ENCODE measurements at places on chromosomes 6 and 20.

- DNase-seq, result no peak
Measured at GRCh38 chr6:161228921-161229591, 44.8 kb downstream of the AGPAT4 start.

- DNase-seq, result no peak
Measured at GRCh38 chr6:107625264-107625663, 135.3 kb downstream of the SOBP start.

GRCh38 chr20:61864481-61864880 is 201.2 kb downstream of the TAF4 start:
- DNase-seq, result no peak

DNA sequence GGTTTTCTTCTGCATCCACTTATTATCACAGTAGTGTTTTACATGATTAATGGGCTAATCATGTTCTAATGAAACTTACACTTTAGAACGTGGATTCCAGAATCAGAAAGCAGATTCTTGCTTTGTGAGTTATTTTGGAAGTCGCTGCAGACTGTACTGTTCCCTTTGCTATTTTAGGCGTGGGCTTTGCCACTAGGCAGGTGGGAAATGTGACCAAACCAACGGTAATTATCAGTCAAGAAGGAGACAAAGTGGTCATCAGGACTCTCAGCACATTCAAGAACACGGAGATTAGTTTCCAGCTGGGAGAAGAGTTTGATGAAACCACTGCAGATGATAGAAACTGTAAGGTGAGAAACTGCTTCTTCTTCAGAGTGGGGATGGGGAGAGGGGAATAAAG is 598 bp downstream of the FABP7 start:
- DNase-seq, result no peak

GRCh38 chr20:57829805-57830514 is 120.1 kb upstream of the PMEPA1 start:
- DNase-seq, result no peak

DNA sequence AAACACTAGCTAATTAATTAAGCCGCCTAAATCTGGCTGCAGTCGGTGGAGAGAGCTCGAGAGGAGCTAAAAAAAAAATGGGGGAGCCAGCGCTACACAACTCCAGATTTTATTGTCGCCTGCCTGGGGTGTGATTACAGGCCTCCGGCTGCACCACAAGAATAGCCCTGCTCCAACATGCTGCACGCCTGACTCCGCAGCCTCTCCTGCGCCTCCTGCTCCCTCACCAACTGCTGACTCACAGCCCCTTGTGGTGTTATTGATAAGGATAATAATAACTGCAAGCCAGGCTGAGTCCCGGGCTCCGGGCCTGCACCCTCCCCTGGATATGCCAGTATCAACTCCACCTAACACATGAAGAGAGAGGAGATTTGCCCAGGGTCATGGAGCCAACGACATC is 16.8 kb downstream of the SIRPA start:
- no peak for DNase-seq

- DNase-seq, result no peak
Measured at GRCh38 chr6:106475284-106475683, 114.8 kb downstream of the CRYBG1 start.

DNA sequence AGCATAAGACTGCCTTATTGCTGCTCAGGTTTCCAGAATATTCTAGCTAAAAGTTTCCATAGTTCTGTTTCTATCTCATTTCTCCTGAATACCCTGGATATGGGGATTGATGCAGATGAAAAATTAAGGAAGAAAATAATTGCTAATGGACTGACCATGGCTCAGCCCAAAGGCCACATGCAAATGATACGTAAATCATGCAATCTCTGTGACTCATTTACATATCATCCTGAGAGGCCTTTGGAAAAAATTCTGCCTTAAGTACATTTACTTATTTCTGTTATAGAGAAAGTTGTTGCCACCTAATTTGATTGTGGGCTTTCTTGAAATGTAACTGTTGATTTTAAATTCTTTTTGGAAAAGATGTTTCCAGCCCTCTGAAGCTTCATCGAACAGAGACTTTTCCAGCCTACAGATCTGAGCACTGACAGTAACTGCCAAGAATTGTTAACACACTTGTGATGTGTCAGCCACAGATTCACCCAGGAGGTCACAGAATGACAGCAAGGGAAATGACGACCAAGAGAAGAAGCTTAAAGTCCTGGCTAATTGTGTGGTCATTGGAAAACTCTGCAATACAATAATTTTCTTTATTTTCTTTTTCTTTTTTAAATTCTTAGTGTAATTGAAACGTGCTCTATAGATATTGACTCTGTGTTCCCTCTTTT is 174.8 kb downstream of the DOK5 start:
- no peak for DNase-seq

- DNase-seq, result no peak
Measured at GRCh38 chr6:111210194-111210728, 123.0 kb downstream of the SLC16A10 start.

- DNase-seq, result no peak
Measured at GRCh38 chr6:111449129-111449528, 33.9 kb downstream of the REV3L start.

- no peak for DNase-seq
Measured at GRCh38 chr6:46606338-46606737, 46.3 kb downstream of the CYP39A1 start.

GRCh38 chr6:28558629-28559028 is 32.9 kb downstream of the GPX5 start:
- DNase-seq, result no peak

DNA sequence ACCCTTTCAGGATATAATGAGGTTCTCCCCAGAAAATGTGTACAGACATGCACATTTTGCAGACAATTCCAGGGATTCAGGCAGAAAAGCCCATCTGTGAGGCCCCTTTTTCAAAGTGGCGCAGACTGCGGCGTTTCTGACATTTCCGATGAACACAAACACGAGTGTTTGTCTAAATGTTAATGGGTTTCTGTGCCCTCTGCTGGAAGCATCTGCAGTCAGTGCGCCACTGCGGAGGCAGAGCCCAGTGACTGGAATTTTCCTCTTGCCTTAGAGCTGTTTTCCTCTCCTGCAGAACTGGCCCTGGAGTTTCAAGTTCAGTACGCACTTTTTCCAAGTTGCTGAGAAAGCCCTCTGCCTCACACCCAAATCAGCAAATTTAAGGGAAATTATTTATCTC is 15.3 kb downstream of the ANKRD60 start:
- no peak for DNase-seq

DNA sequence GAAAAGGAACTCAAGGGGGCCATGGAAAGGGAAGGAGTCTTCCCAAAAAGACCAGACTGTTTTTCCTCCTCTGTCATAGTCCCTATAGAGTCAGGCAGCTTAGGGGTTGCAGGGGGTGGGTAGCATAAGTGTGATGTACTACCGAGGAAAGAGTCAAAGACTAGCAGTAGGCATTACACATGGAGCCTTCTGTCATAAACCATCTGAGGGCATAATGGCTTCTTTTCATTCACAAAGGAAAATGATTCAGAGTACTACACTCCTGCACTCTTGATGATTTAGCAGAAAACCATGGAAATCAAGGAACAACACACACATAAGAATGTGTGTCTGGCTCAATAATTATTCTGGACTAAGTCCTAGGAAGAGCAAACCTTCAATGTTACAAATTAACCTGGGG is 14.9 kb downstream of the PLN start:
- DNase-seq, result no peak

DNA sequence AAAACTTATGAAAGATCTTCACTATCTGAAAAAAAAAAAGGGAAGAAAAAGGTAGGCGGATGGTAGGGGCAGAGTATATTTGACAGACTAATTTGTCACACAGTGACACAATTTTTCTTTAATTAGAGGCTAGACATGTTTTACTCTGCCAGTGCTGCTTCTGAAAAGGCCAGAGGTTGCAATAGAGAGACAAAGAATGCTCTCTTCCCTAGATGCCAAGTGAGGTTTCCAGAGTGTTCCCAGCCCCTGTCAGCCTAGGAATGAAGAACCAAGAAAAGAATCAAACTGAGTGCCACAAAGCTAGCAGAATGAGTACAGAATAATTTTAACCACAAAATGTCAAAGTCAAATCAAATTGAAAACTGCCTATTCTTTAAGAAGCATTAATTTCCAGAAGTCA is 13.0 kb downstream of the PNISR start:
- DNase-seq, result no peak

- no peak for DNase-seq
Measured at GRCh38 chr6:1503811-1504210, 105.9 kb upstream of the FOXC1 start.

DNA sequence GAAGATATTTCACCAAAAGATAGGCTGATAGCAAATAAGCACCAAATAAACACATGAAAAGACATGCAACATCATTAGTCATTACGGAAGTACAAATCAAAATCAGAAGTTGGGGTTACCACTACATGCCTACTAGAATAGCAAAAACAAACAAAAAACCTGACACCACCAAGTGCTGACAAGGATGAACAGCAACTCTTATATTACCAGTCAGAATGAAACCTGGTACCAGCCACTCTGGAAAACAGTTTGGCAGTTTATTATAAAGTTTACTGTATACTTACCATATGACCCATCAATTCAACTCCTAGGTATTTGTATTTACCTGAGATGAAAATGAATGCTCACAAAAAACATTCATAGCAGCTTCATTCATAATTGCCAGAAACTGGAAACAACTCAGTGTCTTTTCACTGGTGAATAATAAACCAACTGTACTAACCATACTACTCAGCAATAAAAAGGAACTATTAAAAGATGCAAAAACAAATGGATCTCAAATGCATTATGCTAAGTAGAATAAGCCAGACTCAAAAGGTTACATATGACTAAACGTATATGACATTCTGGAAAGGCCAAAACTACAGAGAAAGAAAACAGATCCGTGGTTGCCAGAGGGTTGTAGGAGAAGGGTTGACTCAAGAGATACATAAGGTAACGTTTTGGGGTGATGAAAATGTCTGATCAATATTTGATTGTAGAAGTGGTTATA is 33.0 kb downstream of the NUP153 start:
- no peak for DNase-seq

DNA sequence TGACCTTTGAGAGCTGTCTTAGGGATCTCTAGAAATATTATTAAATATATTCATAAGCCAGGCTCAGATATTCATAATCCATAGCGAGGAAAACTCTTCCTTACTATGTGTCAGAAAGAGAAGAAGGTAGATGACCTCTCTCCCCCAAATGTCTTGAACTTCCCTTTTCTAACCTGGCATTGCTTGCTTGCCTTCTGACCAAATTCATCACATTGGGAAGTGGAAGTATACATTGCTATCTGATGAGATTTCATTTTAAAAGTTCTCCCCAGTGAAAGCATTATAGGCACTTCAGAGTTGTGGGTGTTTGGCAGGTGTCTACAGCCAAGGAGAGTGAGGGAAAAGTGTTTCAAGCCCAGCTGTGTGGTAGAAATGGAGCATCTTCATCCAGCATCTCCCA is 197.3 kb downstream of the ZFAND3 start:
- no peak for DNase-seq

DNA sequence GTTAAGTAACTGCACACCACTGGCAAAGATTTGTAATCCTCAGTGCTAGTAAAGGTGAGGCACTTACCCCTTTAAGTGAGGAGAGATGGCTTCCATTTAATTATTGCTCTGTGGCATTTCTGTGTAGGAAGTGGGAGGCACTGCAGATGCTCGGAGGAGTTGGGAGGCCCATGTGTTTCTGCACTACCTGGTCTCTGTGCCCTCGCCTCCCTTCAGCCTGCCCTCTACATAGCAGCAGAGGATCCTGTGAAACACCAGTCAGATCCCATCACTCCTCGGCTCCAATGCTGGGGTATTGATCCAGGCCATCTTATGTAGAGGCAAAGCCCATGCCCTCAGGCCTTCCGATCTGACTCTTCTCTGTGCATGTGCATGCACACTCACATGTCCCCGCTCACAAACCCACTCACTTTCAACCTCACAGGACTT is 67.0 kb downstream of the SLX4IP start:
- no peak for DNase-seq

DNA sequence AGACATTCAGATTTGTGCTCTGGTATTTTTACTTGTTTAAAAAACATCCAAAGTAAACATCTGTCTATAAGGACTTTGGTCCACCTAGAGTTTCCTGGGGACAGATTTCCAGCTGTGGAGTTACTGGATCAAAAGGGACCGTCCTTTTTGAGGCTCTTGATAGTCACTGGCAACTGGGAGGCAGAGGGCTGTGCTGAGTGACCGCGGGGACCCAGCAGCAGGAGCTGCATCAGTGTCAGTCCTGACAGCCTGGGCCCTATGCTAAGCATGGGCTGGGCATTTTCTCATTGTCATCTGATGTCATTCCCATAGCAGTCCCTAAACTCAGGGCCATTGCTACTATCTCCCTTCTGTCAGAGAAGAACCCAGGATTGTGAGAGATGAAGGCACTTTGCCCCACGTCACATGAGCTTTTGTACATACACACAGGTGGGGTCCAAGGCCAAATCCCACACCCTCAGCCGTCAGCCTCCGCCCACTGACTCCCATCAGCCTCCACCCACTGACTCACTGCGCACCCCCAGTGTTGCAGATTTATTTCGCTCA is 293.8 kb downstream of the TAF4 start:
- DNase-seq, result no peak

DNA sequence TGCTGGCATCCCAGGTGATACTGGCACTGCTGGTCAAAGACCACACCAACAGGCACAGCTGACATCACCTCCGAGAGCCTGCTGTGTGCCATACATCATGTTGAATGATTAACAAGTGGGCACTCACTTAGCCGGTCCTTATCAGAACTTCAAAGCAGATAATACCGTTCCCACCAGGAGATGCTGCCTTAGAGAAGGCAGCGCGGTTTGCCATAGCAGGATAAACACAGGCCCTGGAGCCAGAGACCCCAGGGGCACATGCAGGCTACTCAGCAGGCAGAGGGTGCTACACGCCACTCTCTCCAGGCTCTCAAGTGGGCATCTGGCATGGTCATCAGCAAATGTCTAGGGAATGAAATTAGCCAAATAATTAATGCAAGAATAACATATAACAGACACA is 86.5 kb upstream of the CST7 start:
- no peak for DNase-seq

DNA sequence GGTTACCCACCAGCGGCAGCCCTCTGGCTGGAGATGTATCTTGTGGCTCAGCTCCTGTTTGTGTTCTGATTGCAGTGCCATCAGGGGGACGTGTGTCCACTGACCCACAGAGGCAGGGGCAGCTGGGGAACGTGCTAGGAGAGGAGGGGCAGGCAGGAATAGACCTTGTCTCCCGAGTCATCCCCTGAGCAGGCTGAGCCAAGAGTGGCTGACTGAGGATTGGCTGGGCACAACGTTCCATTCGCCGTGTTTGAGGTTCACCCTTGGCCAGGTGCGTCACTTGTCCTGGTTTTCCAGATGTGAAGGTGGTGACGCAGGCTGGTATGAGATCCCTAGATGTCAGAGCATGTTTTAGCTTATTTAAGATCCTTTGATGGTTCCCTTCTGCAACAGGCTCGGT is 57.7 kb downstream of the ADNP start:
- no peak for DNase-seq
